Right cardiac atrium (tissue), 5 donors: ENCODE measurements at places on chromosomes 5 and 9.

DNA sequence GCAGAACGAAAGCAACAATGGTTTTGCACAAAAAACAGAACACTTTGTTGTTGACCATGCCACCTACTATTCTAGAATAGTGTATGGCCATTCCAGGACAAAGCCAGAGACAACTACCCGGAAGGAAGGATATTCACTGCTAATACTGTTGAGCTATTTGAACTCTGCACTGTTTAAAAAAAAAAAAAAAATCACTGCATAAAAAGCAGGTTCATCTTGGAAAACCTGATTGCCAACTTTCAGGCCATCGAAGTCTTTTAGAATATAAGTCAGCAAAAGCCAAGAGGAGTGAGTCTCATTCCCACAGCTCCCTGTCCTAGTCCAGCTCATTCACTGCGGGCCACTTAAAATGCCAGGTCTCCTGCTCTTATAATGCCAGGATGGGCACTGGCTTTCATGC lies 4.0 kb downstream of the ENC1 start:
- DNase-seq: no peak

GRCh38 chr9:82271106-82271561 lies 282.6 kb downstream of the SPATA31D1 start:
- DNase-seq: no peak

GRCh38 chr5:40446910-40447309 lies 232.8 kb upstream of the PTGER4 start:
- DNase-seq: no peak

- DNase-seq: no peak
These were observed 113.4 kb upstream of the HMHB1 start for GRCh38 chr5:143698574-143698973.
